Cortex of kidney (tissue), 1 donor: ENCODE measurements at places on chromosomes 13 and 19.

DNA sequence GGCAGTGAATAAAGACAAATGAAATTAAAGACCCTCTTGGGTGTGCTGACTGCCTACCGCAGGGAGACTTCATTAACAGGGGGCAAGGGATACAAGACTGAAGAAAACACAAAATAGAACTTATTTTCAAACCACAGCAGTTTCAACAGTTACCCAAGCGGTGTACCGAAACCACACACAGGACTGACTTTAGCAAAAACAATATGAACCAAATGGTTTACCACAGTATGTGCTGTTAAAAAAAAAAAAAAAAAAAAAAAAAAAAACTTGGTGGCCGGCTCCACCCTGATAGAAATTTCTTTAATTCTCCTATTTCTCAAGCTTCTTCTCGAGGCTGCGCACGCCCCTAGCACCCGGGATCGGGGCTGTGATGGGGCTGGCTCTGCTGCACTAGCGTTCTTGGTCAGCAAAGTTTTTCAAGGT, 42.6 kb downstream of the KLF2 start:
- DNase-seq: no peak

GRCh38 chr19:3528080-3528479, 10.9 kb upstream of the TEKTIP1 start:
- DNase-seq: no peak

DNA sequence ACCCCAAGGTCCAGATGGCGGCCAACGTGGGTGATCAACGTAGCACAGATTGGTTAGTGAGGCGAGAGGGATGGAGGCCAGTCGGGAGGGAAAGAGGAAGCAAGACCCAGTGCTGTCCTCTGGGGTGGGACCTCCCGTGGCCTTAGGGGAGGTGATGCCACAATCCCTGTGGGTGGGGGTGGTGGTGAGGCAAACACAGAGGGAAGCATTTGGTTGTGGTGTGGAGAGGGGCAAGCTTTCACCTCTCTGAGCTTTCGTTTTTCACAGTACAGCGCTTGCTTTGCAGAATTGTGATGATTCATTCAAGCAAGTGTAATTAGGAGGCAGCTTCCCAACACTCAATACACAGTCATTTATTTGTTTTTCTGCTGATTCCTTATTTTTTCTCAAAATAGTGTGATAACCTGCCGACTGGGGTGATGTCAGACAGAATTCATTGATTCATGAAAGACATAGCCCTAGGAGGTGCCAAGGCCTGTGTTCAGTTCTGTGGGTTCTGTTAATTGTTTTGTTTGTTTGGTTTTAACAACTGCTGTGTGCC, 2.4 kb downstream of the LENG8 start:
- no peak for DNase-seq

DNA sequence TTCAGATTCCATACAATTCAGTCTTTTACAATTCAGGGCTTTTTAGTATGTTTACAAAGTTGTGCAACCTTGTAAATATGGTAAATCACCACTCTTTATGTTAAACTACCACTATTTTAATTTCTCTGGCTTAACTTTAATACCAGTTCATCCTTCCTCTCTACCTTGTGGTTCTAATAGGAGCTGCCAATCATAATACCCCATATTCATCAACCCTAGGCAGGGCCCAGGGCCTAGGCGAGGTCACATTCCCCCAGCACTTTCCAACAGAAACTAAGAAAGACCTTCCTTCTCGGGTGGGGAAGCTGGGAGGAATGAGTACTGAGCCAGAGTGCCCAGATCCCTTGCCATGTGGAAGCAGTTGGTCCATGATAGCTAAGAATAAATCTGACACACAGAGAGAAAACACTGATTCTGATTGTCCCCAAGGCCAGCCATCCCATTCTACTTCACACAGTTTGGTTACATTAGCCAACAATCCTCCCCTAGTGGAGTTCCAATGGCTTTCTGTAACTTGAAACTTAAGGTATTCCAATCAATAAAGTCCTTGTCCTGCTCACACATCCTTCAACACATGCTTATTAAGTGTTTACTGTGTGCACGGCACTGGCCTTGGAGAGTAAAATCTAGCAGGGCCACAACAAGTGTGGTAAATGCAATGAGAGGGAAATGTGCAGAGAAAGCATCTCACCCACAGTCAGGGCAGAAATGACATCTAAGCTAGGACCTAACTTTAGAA, 76.8 kb downstream of the NUFIP1 start:
- no peak for DNase-seq

DNA sequence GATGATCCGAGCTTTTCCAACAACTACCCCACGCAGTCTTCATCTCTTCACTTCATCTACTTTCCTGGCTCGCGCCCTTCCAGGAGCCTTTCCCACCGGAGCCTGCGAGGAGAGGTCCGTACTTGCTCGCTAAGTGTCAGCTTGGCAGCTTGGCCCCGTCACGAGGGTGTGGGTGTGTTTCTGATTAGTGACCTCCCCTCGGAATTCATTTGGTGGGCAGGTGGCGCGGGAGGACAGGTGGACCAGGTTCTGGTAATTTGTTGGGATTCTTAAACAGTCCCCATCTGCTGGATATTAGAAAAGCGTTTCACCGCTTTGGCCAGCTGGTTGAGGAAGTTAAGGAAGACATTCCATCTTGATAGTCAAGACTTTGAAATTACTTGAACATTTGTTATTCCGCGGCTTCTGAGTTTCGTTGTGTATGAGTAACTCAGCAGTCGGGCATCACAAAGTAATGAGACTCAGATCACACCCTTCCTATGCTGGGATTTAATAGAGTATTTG, 515 bp downstream of the UFM1 start:
- DNase-seq: no peak

DNA sequence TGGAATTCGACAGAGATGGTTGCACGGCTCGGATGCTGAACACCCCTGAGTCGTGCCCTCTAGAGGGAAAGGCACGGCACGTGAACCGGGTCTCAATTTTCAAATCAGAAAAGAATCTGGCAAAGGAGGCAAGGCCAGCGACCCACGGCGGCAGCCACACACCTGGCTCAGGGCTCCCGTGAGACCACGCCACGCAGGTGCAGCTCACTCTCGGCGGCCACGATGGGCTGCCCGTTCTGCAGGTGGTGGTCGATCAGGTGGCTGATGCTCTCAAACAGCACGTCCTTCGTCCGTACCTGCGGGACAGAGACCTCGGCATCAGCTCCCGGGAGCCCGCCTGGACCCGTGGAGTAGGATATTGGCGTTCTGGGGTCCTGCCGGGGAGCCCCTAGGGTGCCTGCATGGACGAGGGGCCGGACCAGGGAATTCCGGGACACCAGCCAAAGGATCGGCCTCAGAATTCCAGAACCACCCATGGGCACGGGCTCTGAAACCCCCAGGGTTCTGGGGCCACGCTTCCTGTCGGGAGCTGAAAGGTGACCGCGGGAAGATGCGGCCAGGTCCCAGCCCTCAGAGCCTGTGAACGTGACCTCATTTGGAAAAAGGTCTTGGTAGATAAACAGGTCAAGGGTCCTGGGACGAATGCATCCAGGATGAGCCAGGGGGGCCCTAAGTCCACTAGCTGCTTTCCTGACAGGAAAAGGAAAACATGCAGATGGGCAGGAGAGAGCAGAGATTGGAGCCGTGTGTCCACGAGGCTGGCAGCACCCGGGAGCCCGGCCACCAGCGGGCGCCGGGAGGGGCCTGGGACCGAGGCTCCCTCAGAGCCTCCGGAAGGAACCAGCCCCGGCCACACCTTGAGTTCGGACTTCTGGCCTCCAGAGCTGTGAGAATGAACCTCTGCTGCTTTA, 10.1 kb upstream of the C2CD4C start:
- DNase-seq: no peak

DNA sequence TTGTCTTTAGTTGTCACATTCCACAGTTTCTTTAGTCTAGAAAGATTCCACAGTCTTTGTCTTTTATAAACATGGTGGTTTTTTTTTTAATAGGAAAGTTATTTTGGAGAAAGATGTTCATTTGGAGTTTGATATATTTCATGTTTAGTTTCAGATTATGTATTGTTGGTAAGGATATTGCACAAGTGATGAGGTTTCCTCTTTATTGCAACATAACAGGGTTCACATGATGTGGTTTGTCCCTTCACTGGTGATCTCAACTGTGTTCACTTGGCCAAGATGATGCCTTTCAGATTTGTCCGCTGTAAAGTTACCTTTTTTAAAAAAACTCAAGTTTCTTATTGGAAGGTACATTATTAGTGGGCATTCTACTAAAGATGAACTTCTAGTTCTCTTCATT, 3.2 kb downstream of the ZNF230 start:
- no peak for DNase-seq

DNA sequence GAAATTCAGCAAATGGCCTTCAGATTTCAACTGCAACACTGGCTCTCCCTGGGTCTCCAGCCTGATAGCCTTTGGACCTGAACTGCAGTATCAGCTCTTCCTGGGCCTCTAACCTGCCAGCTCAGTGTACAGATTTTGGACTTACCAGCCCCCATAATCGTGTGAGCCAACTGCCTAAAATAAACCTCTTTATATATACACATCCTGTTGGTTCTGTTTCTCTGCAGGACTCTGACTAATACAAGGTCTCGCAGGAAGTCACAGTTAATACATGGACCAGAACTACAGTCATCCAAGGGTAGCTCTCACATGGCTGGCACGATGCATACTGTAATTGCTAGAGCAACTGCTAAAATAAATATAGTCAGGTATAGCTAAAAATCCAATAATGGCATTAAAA, 85.1 kb downstream of the KATNAL1 start:
- DNase-seq: no peak

- no peak for DNase-seq
These were observed 130.8 kb downstream of the KLF12 start for GRCh38 chr13:74003374-74003773.

DNA sequence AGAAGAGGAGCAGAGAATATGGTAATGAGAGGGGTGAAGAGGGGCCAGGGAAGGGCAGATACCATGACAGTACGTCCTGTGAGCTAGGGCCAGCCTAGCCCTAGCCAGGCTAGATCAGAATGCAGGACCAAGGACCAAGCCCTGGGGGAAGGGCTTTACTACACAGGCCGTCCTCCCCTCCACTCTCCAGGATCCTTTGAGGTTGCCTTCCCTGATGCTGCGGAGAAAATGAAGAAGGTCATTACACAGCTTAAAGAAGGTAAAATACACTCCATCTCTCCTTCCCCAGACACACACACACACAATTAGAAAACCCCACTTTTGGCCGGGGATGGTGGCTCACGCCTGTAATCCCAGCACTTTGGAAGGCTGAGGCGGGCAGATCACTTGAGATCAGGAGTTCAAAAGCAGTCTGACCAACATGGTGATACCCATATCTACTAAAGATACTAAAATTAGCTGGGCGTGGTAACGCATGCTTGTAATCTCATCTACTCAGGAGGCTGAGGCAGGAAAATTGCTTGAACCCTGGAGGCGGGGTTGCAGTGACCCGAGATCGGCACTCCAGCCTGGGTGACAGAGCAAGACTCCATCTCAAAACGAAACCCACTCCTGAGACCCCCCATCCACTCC, 8.5 kb downstream of the SPACA6 start:
- no peak for DNase-seq

DNA sequence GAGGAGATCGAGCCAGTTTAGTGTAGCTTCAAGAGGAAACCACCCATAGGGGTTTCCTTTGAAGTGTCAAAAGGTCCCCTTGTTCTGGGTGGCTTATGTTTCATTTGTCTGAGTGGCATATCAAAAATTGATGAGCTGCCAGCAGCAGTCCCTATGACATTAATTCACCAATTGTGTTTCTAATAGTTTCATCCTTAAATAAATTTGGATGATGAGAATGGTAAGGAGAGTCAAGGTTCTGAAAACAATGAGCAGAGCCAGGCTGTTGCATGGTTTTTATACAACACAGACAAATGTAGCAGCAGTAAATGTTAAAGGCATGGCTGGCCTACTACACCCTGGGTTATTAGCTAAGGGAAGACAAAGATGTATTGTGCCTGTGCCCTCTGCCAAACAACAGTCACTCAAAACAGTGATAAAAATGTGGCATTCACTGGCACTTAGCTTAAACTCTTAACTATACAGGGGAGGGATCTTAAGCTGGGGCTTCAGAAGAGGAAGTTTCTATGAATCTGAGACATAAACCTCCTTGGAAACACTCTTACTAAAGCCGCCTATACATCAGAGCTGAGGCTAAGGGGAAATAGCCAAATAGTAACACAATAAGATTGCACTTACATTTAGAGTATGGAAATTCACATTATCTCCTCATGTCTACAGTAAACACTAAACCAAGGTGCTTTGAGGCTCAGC, 200.5 kb downstream of the POU4F1 start:
- no peak for DNase-seq

GRCh38 chr19:40598121-40598917, 2.9 kb upstream of the LTBP4 start:
- no peak for DNase-seq

GRCh38 chr19:29529646-29530539, 4.1 kb downstream of the VSTM2B start:
- DNase-seq: no peak

DNA sequence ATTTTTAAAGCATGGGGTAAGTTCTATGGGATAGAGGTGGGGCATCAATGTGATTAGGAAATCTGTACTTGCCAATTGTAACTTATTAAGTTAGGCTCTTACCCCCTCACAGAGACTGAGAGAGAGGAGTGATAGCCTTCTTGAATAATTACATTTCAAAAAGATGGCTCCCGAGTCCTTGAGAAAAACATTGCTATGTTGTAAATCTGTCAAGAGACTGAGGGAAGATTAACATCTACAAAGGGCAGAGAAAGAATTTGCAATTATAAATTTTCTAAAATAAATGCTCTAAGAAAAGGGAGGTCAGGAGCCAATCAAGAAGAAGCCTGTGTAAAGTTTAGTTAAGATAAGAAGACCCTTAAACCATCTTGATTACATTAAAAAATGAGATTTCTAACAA, 1570.8 kb downstream of the OLFM4 start:
- no peak for DNase-seq

DNA sequence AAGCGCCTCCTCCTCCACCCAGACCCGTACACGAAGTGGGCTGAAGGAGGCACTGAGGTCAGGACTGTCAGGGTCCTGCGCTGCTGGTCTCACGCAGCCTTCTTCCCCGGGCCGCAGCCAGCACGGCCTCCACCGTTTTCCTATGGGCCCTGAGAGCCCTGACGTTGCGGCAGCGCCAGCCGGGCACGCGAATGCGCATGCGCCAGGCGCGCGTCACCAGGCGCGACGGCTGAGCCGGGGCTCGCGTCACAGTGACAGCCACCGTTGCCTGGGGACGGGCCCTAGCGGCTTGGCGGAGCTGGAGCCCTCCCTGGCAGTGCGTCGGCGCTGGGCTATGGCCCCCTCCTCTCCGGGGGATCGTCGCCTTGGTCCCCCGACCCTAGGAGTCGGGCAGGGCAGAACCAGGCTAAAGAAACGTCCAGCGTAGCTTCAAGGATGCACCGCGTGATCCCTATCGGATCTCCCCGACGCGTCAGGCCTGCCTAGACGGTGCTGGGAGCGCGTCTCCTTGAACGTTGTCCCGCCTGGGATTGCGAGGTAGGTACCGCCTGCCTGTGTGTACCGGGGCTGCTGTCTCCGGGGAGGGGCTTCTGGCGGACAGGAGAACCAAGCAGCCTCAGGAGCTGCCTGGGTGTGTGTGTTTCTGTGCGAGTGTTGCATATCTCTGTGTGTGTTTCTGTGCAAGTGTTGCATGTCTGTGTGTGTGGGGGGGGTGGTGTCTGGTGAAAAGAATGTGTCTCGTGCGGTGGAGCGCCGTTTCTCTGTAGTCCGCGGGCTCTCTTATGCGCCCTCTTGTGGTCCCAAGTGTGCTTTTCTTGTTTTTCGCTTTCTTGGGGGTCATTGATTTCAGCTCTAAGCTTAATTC, 43.2 kb downstream of the ZNF571 start:
- DNase-seq: no peak
